ENCODE measurements at places on chromosomes 2 and 18.

GRCh38 chr2:129901754-129902415, 77.6 kb upstream of the RAB6C start:
- DNase-seq: no peak

DNA sequence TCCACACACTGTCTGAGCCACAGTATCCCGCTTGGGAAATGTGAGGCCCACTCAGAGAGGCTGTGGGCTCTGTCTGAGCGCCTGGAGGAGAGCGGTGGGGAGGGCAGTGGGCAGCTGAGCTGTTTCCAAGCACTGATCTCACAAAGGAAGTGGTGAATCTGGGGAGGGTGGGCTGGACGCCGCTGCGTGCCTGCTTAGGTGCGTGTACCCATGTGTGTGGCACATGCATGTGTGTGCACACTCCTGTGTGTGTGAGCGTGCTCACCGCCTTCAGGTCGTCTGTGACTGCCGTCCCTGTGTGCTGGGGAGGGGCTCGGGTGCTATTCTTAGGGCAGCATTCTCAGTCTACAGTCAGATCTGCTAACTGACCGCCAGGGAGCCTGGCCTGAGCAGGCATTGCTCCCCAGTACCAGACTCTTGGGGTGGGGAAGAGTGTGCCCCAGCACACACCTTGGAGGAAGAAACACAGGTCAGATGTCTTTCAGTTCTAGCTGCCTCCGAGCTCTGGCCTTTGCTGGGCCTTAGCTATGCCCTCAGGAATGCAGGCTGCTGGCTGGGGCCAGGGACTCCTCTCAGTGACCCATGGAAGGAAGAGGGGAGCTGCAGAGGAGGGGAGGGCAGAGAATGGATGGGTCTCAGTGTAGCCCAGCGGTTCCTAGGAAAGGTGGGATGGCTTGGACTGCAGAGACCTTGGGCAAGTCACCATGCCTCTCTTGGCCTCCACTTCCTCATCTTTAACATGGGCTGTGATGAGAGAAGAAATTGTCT, 31.4 kb downstream of the KCNIP3 start:
- DNase-seq: no peak

GRCh38 chr2:112880696-112881095, 30.3 kb upstream of the IL37 start:
- DNase-seq: no peak

- DNase-seq: no peak
Observed at GRCh38 chr2:187698374-187699110, 144.3 kb upstream of the TFPI start.

DNA sequence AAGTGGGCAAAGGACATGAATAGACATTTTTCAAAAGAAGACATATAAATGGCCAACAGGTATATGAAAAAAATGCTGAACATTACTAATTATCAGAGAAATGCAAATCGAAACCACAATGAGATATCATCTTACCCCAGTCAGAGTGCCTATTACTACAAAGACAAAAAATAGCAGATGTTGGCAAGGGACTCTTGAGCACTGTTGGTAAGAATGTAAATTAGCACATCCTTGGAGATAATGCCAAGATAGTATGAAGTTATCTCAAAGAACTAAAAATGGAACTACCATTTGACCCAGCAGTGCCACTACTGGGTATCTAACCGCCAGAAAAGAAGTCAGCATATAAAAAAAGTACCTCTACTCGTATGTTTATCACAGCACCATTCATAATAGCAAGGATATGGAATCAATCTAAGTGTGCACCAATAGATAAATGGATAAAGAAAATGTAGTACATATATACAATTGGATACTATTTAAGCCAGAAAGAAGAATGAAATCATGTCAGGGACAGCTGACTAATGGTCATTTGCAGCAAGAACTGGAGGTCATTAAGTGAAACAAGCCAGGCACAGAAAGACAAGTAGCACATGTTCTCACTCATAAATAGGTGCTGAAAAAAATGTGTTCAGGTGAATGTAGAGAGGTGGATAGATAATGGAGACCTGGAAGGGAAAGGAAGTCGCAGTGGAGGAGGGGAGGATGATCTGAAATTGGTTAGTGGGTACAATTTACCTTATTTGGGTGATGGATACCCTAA, 141.7 kb upstream of the B3GNT2 start:
- DNase-seq: no peak

- DNase-seq: no peak
Observed at GRCh38 chr2:179137200-179137759, 87.3 kb upstream of the CCDC141 start.

- no peak for DNase-seq
Observed at GRCh38 chr18:59063912-59064311, 75.8 kb upstream of the SEC11C start.

DNA sequence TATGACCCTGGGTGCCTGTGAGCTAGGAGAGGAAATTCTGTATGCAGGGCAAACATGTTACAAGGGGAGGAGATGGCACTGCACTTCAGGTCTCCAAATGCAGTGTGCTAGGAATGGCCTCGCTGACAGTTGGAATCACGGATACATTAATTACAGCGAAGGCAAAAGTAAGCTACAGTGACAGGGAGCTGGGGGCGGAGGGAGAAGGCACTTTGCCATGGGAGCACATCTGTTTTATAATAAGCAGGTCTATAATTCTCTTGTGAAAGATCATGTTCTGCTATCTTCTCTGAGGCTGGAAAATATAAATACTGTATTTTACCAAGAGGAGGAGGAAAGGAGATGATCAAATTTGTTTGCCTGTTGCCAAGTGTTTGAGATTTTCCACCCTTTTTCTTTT, 56.3 kb upstream of the FZD5 start:
- no peak for DNase-seq

- DNase-seq: no peak
Observed at GRCh38 chr2:6667326-6667725, 198.4 kb downstream of the CMPK2 start.

- DNase-seq: no peak
Observed at GRCh38 chr2:88500691-88501090, 48.2 kb upstream of the FOXI3 start.

- peak; percentile 49 for DNase-seq
Observed at GRCh38 chr18:77851802-77852201, 602.2 kb downstream of the GALR1 start.

DNA sequence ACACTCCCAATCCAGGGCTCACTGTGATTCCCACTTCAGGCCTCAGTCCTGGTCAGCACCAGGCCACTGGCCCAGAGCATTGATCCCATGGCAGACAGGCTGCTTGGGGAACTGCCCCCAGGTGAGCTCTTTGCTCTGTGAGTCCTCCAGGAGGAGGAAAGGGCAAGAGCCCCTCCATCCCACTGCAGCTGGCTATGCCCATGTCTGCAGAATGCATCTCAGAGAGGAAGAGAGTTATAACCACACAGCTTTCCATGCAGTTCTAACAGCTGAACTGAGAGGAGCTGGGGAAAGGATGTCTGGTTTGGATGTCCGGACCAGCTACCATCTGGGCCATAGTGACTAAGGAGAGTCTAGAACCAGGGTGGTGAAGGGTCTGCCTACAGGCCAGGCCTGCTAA, 230.3 kb downstream of the DYSF start:
- DNase-seq: no peak

Data from NCI-H2107 (cell line).